Left lung (tissue), 14 donors: ENCODE measurements at places on chromosomes 4 and X.

DNA sequence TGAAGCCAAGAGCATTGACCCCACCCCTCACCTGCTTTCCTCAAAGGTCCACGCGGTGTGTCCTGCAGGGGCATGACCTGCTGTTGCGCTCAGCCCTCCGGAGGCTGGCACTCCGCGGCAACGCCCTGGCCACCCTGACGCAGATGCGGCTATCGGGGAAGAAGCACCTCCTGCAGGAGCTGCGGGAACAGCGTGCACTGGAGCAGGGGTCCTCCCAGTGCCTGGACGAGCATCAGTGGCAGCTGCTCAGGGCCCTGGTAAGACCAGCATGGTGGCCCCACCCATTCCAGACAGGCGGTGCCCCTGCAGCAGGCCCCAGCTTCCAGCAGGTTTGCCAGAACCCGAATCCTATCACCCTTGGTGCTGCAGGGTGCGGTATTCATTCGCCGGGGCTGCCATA is 86.0 kb downstream of the EVC start:
- DNase-seq: no peak

DNA sequence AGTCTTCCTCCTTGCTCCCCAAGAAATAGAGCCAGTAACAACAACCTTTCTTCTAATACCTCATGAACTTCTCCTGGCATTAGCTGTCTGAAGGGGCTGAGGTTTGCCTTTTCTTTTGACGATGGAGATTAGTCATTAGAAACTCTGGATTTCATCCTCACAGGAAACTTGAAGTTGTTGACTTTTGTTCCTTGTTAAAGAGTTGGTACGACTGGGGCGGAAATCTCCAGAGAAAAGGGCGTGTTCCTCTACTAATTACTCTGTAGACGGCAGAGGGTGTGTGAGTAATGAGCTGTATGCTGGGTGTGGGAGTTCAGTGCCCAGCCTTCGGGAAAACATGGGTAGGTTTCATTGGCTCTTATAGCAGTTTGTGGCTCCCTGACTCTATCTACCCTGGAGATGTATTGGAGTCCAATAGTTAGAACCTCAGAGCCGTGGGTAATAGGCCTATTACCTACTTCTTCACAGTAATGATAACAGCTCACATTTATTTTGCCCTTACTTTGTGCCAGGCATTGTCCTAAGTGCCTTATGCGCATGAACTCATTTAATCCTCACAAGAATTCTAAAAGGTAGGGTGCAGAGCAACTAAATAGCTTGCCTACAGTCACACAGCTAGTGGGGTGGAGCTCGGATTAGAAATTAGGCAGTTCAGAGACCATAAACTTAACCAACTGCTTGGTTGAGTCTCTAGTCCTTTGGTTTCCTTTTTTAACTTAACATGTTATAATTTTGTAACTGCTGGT is 23.4 kb downstream of the TMEM164 start:
- DNase-seq: no peak

DNA sequence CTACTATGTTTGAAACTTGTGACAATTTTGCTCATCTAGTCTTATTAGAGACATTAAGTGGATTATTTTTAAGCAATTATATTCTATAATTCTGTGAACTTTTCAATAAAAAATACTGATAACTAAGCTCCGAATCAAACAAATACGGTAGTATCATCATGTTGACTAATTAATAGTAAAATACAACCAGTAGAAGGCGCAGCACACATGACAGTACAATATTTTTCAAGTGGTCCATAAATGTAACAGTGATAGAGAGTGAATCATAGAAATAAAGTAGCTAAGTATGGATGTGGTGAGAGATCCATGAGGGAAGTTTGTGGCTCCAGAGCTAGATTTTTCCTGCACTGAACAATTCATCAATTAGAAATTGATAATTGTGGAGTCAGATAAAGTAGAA is 666.2 kb downstream of the KCTD8 start:
- DNase-seq: no peak

GRCh38 chr4:112296949-112297880 is at the start of gene ALPK1:
ALPK1 (plus strand) TSS chr4:112297369.
- peak; percentile 75 for DNase-seq

DNA sequence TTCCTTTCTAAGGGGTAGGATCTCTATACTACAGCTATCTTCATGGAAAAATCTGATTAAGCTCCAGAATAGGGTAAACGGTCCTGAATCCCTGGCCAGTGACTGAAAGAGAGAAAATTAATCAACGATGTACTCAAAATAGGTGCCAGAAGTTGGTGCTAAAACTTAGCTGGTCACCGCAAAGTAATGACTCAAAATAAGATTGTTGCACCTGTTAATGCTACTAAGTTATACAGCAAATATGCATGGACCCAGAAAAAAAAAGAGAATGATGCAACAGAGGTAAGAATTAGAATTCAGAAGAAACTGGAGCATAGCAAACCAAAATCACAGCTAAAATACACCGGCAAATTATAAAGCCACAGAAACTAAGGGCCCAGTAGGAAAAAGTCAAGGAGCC is 239.7 kb upstream of the FAM241A start:
- no peak for DNase-seq

GRCh38 chr4:137274404-137274803 is 257.9 kb downstream of the PCDH18 start:
- DNase-seq: no peak

DNA sequence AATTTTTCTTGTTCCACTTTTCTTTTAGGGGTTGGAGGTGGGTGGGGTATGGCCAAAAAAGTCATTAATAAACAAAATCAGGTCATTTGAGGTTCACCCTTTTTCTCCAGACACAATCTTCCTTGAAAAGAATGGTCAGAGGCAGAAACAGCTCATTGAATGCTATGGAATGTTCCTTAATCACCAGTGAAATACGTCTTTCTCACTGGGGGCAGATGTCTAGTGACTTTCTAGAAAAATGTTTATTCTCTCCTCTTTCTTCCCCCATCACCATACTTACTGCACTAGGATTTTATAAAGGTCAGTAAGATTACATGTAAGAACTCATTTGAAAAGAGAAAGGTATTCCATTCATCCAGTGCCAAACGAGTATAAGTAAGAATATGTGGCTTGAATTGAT is 44.5 kb downstream of the MGST2 start:
- DNase-seq: no peak

DNA sequence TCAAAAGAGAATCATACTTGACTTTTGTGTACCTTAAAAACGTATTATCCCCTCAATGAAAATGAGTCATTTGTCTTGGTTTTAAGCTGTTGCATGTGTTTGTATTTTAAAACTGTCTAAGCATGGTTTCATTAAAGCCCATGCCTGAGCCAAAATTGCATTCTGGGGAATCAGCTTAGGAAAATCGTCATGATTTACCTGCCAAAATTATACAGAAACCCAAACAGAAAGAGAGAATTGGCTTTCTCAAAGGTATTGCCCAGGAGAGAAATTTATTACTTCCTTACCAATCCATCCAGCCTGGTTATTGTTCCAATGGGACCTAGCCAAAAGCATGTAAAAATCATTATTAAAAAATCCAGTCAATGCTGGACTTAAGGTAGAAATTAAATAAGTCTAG is 37.6 kb downstream of the GPR174 start:
- DNase-seq: no peak

GRCh38 chrX:107288676-107289075 is 82.3 kb downstream of the DNAAF6 start:
- DNase-seq: no peak

DNA sequence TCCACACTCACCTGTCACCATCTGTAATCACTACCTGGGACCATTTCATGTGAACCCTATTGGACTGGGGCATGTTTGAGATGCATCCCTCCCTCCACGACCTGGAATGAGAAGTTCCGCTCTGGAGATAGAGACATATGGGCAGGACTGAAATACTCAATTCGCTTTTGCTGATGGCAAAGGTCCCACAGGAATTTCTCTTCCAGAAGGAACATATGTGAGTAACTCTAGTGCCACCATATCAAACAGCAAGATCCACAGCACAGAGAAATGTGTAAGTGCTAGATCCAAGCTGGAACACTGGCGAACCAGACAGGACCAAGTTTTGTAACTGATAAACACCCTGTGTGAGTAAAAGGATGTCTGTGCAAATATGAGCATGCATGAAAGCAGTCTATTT is 43.9 kb downstream of the SEL1L3 start:
- DNase-seq: no peak

GRCh38 chr4:95045429-95045828 is 287.7 kb downstream of the BMPR1B start:
- no peak for DNase-seq

DNA sequence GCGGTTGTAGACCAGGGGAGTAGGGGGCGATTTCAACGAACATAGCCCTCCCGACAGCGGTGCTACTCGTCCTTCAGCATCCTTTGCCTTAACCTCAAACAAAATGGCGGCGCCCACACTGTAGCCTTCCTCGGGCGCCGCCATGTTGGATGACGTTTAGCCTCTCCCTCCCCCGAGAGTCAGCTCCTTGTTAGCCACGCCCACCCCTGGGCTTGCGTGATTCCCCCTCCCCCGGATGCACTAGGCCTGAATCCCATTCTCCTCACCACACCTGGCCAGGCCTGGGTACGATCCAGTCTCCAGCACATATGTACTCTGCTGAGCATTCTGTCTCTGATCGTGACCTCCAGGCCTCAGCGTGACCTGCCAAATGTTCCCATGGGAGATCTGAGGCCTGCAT is 49.0 kb upstream of the ZNF157 start:
- peak; percentile 64 for DNase-seq

- no peak for DNase-seq
These were observed 8.2 kb downstream of the AREG start for GRCh38 chr4:74453037-74453635.

- no peak for DNase-seq
These were observed 298.7 kb downstream of the C4orf33 start for GRCh38 chr4:129394635-129395034.

DNA sequence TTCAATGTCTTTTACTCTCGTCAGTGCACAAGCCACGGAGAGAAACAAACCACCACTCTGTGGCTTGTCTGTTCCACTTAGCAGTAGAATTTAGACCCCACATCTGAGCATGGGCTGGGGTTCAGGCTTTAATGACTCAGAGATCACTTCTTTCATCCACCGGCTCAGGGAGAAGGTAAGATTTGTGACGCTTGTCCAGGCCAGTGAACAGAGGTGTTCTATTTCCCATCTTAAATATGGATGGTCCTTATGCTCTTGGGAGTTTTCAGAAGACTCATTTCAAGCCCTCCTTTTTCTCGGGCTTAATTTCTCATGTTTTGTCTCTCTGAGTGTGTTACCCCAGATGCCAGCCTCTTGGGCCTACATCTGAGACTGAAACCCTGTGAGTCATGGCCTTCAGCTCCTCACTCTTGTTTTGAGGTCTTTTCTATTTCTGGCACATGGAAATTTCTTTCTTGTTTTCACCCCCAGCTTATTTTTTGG is 127.4 kb upstream of the SFRP2 start:
- DNase-seq: no peak

DNA sequence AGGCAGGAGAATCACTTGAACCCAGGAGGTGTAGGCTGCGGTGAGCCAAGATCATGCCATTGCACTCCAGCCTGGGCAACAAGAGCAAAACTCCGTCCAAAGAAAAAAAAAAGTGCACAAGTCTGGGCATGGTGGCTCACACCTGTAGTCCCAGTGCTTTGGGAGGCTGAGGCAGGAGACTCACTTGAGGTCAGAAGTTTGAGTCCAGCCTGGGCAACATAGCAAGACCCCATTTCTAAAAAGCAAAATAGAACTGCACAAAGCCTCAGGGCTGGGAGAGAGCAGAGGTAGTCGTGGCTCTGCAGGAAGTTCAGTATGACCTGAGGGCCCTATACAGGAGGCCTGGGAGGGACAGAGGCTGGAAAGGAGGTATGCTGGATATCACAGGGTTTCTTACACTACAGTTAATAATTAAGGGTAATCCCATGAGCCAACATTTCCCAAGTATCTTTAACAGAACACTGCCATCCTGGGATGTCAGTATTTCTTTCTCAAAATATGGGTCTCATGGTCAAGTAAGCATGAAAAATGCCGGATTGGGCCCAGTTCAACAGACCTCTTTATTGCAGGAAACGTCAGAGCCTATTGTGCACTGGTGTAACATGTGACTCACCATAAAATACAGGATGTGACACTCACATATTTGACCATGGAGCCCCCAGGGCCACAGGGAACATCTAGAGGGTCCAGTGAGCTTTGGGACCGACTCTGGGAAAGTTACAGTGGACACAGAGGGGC is 37.8 kb downstream of the ACSL1 start:
- no peak for DNase-seq

DNA sequence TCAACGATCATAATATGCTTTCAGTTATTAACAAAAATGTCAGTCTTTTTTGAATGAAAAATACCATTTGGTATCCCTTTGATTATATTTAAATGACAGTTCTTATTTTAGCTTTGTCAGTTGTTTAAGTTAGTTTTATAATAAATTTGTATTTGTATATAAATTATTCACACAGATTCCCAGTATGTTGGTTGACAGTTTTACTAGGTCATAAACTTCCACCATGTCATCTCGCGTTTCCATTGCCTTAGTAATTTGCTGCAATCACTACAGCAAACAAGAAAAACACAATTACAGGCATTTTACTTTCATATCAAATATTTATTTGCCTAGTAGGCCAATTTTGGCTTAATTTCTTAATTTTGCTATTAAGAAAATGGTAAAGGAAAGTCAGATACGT is 109.6 kb upstream of the ANK2 start:
- DNase-seq: no peak

DNA sequence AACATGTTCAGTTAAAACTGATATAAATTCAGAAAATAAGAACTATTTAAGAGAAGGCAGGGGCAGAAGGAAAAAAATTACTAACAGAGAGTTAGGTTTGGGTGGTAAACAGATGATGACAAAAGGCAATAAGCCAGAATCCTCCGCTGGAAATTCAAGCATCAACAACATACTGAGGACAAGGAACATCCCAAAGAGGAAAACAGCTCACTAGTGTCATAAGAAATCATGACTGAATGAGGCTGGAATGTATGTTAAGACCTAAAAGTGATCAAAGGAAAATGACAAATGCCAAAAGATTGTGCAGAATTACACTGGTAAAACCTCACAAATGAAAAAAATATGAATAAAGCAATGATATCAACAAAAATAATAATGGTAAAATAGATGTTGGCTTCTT is 88.4 kb downstream of the WDFY3 start:
- no peak for DNase-seq

GRCh38 chr4:72112514-72113156 is 80.8 kb downstream of the NPFFR2 start:
- no peak for DNase-seq

GRCh38 chr4:139763672-139764071 is 98.1 kb downstream of the MGST2 start:
- no peak for DNase-seq

DNA sequence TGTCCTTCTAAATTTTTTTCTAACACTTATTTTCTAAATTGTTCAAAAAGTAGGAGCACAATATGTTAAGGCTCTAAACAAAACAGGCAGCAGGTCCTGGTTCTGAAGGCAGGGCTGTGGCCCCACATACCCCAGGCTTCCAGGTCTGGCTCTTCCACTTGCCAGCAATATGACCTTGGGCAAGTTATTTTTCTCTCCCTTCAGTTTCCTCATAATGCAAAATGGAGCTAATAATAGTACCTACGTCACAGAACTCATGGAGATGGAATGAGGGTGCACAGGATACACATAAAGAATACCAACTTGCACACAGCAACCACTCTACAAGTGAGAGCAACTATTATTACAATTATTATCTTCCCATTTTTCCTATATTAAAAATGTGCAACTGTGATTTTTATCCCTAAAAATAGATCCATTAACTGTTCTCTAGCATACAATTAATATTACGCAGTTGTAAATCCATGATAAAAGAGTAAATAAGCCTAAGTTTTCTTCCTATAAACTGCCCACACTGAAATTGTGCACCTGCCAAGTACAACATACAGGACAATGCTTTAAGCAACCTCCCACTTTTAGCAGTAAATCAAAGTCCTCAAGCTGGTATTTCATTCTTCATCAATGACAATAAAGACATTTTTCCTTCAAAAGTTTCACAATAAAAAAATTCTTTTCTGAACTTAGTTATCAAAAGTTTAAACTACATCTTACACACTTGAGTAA is 27.0 kb downstream of the OTUD4 start:
- DNase-seq: no peak
